ENCODE measurements at places on chromosomes 4 and X.

DNA sequence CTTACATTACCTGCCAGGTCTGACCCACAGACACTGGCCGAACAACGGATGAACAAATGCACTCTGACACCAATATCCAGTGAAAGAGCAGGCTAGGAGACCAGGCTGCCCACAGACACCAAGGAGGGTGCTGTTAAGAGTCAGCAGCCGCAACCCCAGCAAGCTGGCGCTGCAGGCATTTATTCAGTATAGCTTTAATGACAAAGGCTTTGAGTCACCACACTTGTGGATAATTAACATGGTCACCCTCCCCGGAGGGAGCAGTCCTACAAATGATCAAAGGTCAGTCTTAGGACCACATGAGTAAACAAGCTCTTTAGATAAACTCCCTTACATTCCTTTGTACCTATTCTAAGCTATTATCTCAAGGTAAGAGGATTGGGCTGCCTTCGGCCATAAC lies 368.5 kb upstream of the GRID2 start:
- DNase-seq: no peak

- no peak for DNase-seq
Measured at GRCh38 chr4:101238706-101239105, 108.6 kb downstream of the PPP3CA start.

GRCh38 chr4:77050962-77051361 lies 24.8 kb downstream of the CCNI start:
- no peak for DNase-seq

- DNase-seq: no peak
Measured at GRCh38 chr4:18894928-18895327, 873.4 kb upstream of the LCORL start.

DNA sequence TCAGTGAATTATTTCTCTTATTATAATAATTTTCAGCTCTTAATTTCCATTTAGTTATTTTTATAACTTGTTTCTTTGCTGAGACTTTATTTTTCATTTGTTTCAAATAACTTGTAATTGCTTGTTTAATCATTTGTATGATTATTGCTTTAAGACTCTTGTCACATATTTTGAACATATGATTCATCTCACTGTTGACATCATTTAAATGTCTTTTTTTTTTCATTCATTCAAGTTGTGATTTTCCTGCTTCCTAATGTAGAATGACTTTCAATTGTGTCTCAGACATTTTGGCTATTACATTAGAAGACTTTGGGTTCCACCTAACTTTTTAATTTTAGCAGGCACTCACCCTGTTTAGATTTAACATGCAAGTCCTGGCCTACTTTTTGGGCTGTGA lies 234.8 kb upstream of the DIPK2B start:
- no peak for DNase-seq

DNA sequence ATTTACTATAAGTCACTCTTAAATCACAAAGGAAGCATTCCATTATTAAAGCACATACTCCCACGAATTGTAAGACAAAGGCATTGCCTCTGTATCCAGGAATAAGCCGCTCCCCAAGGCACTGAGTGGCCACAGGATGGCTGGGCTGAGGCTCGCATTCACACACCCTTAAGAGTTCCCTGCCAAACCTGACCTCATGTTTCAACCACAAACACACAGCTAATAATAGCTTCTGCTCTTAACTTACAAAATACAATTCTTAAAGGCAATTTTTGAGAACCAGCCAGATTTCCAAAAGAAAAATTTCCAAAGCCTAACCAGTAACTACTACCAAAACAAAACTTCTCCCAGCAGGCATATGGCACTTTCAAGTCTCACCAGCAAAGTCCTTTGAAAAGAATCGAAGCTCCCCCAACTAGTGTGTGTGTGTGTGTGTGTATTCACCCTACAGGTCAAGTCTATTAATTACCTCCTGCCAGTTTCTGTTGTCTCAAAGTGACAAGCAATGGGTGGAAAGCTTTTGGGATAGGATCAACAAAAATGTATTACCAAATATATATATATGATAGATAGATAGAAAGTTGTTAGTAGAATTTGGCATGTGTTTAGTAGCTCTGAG lies 36.0 kb downstream of the ARHGAP6 start:
- no peak for DNase-seq

- DNase-seq: peak; percentile 70
Measured at GRCh38 chr4:1899149-1900086, 28.2 kb downstream of the NSD2 start.

DNA sequence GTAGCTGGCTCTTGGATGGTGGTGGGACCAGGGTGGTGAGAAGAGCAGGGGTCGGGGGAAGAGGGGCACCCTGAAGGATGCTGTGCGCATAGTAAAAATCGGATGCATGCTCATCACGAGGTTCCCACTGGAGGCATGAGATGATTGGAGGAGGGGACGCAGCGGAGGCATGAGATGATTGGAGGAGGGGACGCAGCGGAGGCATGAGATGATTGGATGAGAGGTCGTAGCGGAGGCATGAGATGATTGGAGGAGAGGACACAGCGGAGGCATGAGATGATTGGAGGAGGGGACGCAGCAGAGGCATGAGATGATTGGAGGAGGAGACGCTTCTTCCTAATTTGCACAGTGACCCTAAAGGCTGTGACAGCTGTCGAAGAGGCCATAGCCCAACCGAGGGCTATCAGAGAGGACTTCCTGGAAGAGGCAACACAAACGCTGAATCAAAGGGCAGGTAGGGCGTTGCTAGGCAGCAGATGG lies 106.7 kb downstream of the ADRA2C start:
- no peak for DNase-seq

- DNase-seq: no peak
Measured at GRCh38 chrX:71372388-71372787, 6.2 kb downstream of the TAF1 start.

GRCh38 chr4:7821245-7822136 lies 118.2 kb downstream of the AFAP1 start:
- no peak for DNase-seq

DNA sequence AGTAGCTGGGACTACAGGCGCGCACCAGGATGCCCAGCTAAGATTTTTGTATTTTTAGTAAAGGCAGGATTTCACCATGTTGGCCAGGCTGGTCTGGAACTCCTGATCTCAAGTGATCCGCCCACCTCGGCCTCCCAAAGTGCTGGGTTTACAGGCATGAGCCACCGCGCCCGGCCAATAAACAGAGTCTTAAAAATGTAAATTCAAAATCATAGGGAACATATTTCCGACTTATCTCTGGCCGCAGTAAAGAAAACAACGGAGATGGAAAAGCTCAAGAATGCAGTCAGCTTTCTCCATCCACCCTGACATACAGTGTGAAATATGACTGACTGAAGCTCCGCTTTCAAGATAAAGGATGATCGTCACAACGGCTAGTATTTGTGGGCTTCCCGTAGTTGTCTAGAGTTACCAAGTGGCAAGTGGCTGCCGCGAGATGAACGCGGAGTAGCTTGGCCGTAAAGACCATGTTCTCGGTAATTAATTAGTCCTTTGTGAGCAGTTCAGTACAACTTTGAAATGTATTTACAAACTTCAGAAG lies 495.1 kb upstream of the FAT1 start:
- DNase-seq: no peak

DNA sequence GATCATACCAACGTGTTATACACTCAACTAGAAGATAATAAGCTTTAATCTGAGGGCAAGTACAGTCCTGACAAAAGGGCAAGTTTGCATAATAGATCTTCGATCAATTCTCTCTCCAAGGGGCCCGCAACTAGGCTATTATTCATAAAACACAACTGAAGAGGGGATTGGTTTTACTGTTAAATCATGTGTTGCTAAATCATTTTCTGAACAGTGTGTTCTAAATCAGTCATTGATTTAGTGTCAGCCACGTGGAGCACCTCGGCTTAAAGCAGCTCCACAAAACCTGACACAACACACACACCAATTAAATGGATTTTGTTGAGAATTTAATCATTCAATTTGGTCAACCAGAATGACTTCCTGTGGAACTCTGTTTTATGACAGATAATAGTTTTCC lies 61.6 kb downstream of the PTCHD1 start:
- no peak for DNase-seq

GRCh38 chr4:180680305-180680704 lies 1562.9 kb upstream of the TENM3 start:
- DNase-seq: no peak
